ENCODE measurements at places on chromosomes 4 and X.

DNA sequence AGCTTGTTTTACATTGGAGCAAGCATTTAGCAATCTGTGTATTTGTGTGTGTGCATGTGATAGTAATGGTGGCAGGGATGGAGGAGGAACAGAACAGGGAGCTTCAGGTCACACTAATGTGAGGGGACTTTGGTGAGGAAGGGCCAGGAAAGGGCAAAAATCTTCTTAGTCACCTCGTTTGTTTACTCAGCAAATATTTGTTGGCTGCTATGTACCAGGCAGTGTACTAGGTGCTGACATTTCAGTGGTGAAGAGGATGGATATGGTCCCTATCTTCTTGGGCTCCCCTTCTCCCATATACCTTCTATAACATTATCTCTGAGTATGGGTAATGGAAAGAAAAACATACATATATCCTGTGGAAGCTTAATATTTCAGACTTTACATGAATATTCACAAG, 48.5 kb upstream of the HDAC8 start:
- DNase-seq, result no peak

- no peak for DNase-seq
These were observed 25.4 kb upstream of the TBC1D1 start for GRCh38 chr4:37865450-37865849.

DNA sequence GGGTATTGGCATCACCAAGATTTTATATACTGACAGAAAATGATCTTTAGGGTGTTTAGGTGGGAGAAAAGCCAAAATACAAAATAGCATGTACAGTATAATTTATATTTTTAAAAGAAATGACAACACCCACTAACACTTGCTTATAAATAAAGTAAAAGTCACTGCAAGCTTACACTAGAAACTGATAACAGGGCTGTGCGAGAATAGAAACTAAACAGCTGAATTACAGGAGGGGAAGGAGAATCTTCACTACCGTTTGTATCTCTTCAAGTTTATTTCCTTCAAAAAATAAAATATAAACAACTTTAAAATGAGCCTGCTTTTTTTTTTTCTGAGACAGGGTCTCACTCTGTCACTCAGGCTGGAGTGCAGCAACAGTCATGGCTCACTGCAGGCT, 22.8 kb downstream of the GRSF1 start:
- no peak for DNase-seq

GRCh38 chr4:83212041-83212851, 72.4 kb downstream of the COQ2 start:
- DNase-seq, result peak; percentile 19

GRCh38 chr4:2063557-2064275, 4.6 kb downstream of the NAT8L start:
- DNase-seq, result no peak

DNA sequence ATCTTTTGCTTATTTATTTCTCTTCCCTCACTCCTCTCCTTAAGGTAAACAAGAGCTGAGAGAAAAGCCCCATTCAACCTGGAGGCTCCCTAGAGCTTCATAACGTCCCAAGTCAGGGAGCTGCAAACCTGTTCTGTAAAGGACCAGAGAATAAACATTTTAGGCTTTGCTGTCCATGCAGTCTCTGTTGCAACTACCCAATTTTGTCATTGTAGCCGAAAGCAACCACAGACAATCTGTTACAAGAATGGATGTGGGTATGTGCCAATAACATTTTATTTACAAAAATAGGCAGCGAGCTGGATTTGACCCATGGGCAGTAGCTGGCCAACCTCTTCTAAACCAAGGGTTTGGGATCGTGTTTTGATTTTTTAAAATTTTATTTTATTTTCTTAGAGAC, 71.3 kb upstream of the TBL1X start:
- DNase-seq, result no peak

GRCh38 chr4:53579826-53580225, 11.5 kb downstream of the LNX1 start:
- no peak for DNase-seq

GRCh38 chr4:148052448-148052847, 320.6 kb downstream of the ARHGAP10 start:
- no peak for DNase-seq

- no peak for DNase-seq
These were observed 44.4 kb downstream of the PDHA1 start for GRCh38 chrX:19388064-19388679.

DNA sequence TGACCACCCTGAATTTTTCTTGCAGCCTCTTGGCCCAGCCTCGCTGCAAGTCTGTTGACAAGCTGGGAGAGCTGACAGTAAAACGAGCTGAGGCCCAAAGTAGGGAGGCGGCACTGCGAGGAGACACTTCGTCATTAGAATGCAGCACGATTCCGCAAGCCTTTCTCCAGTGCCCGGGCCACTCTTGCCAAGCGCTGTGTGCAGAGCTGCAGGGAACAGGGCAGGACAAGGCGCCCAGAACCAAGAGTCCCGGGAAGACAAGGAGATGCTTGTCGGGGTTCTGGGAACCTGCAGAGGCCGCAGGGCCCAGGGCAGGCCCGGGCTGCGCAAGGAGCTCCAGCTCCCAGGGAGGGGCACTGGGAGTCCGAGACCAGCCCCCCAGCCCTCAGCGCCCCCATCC, 187.1 kb downstream of the BCOR start:
- DNase-seq, result no peak

- DNase-seq, result no peak
These were observed 11.2 kb downstream of the RIPPLY1 start for GRCh38 chrX:106891762-106892460.

DNA sequence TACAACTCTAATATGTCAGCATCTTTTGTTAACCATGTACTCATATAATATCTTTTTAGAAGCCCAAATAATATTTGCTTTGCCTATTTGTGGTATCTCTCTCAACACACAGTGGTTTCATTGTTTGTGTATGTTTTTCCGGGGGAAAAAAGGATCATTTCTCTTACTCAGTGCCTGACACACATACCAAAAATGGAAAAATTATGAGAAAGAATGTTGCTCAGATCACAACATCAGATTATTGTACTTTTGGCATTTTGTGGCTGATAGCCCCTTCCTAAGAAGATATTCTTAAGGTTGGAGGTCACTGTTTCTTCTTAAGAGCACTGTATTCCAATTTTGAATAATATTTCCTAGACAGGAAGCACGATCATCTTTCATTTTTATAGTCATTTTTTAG, 93.6 kb downstream of the PDLIM5 start:
- DNase-seq, result no peak

DNA sequence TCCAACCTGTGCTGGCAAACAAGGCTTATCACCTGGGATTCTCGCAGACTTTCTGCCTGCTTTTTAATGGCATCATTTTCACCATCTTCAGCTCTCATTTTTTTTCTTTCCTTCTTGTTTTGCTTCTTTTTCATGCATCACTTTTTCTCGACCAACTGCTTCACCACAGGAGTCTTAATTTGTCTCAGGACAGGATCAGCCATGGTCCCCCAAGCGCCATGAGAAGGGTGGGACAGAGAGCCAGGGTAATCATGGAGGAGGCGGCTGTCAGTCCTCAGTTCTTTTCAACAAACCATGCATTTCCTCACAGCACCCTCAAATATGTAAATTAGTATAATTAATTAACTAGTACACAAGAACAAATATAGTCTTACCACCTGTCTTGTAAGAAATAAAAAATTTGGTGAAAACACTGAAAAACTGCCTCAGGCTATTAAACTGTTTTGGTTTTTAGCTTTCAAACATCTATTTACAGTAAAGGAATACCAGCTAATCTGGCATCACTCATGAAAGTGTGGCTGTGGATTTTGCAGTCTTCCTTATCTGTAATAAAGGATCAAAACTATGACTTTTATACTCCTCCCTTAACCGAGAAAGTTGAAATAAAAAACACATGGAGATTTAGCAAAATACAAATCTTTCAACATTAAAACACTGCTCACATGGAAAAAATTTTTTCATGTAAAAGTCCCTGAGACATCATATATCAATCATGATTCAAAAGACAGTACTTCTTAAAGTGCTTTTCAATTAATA, 19.1 kb downstream of the EIF4E start:
- DNase-seq, result no peak

DNA sequence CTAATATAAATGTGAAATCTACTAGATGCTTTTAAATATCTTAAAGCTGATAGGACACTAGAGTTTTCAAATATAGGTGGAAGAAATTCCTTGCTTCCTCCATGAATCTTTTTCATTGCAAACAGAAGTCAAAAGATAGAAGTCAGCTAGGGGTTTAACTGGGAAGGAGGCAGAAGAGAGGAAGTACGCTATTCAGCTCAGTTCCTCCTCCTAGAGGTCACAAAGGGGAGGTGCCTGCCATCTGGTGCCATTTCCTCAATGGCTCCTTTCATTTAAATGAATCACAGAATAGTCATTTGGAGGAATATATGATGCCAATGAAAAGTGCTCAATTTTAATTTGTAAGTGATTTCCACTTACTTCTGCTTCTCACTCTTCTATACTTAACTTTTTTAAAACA, 8.5 kb downstream of the COL25A1 start:
- DNase-seq, result peak; percentile 10

GRCh38 chr4:23631255-23631950, 258.4 kb downstream of the PPARGC1A start:
- DNase-seq, result no peak

- no peak for DNase-seq
These were observed 58.9 kb upstream of the PGM2 start for GRCh38 chr4:37767546-37767945.

DNA sequence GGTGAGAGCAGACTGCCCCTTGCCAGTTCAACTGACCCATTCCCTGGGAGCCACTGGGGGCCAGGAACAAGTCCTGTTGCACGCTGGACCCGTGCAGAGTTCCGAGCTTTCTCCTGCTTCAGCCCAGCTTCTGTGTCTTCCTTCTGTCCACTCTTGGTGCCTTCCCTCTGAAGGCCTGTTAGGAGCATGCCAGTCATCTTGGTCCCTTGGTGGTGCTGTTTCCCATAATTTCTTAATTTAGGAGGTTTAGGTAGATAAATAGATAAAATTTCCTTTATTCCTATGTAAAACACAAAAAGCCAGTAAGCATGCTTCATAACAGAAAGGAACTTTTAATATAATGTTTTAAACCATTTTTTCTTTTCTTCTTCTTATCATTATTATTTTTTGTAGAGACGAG, 672.7 kb downstream of the CCSER1 start:
- no peak for DNase-seq

Measured in stimulated activated CD4-positive, alpha-beta T cell treated with anti-CD3 and anti-CD28 coated beads, Interleukin-4, amount 100 ng/mL, for 1 hour (primary cell).